ENCODE measurements at places on chromosomes 7 and 10. TPM values are rescaled to one million over a fixed set of nuclear protein-coding genes. Genes with fewer than 3 reads are reported as not detected.
A peak's percentile ranks its signal among the peaks of the same experiment; 100 is the strongest.

Gene ANKRD1
- 10.8 TPM for total RNA-seq

Gene DUSP5
- total RNA-seq = 42.1 TPM

Gene LRRN3
- total RNA-seq = 15.2 TPM

Gene CYP2C19
- total RNA-seq = not detected

DNA sequence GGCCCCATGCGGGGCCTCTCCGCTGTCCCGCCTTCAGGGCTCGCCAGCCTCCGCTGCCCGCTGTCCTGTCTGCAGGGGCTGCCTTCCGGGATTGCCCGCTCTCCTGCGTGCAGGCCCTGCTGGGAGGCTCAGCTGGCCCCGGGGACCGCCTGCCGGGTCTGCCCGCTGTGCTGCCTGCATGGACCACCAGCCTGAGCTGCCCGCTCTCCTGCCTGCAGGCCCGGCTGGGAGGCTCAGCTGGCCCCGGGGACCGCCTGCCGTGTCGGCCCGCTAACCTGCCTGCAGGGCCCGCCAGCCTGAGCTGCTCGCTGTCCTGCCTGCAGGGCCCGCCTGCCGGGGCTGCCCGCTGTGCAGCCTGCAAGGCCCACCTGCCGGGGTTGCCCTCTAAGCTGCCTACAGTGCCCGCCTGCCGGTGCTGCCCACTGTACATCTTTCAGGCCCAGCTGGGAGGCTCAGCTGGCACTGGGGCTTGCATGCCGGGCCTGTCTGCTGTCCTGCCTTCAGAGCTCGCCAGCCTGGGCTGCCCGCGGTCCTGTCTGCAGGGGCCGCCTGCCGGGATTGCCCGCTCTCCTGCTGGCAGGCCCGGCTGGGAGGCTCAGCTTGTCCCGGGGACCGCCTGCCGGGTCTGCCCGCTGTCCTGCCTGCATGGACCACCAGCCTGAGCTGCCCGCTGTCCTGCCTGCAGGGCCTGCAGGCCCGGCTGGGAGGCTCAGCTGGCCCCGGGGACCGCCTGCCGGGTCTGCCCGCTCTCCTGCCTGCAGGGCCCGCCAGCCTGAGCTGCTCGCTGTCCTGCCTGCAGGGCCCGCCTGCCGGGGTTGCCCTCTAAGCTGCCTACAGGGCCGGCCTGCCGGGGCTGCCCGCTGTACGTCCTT lies 165.1 kb downstream of the GLRX3 start:
- no peaks in the 10 kb centered on the region for H3K4me1 ChIP-seq
- no peak for DNase-seq
- H3K27ac ChIP-seq = no peak overlapping the region
- peak overlapping the region; percentile 26 for H3K4me3 ChIP-seq
- H3K27me3 ChIP-seq = no peaks in the 10 kb centered on the region

DNA sequence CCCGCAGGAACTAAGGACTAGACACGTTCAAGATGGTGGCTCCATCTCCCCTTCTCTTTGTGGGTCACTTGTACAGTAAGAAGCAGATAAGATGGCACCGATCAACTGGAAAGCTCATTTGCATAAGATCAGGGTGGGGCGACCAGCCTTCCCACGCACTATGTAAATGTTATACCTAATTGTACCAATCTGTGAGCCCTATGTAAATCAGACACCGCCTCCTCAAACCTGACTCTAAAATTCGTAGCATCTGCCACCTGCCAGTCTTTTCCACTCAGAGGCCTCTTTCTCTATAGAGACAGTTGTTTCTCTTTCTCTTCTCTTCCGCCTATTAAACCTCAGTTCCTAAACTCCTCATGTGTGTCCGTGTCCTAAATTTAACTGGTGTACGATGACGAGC lies 324.5 kb downstream of the PHF14 start:
- H3K27ac ChIP-seq = no peak overlapping the region
- no peak for DNase-seq
- H3K4me3 ChIP-seq = no peak overlapping the region
- no peaks in the 10 kb centered on the region for H3K27me3 ChIP-seq

DNA sequence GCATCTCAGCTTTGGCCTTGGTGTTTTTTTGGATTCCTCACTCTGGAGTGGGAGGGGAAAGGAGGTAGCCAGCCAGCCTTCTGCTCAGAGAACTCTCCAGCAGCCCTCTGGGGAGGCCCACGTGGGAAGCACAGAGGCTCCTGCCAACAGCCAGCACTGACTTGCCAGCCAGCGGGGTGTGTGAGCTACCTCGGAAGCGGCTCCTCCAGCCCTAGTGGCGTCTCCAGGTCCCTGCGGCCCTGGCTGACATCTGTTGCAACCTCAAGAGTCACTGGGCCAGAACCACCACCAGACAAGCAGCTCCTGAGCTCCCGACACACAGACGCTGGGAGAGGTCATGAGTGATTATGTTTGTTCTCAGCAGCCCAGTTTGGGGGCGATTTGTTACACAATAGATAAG lies 180.2 kb upstream of the FZD8 start:
- H3K4me3 ChIP-seq = no peak overlapping the region
- H3K4me1 ChIP-seq = no peaks in the 10 kb centered on the region
- DNase-seq = peak; percentile 54
- no peak overlapping the region for H3K27ac ChIP-seq
- H3K36me3 ChIP-seq = no peaks in the 10 kb centered on the region
- peaks cover 3% of the 10 kb centered on the region for H3K27me3 ChIP-seq

DNA sequence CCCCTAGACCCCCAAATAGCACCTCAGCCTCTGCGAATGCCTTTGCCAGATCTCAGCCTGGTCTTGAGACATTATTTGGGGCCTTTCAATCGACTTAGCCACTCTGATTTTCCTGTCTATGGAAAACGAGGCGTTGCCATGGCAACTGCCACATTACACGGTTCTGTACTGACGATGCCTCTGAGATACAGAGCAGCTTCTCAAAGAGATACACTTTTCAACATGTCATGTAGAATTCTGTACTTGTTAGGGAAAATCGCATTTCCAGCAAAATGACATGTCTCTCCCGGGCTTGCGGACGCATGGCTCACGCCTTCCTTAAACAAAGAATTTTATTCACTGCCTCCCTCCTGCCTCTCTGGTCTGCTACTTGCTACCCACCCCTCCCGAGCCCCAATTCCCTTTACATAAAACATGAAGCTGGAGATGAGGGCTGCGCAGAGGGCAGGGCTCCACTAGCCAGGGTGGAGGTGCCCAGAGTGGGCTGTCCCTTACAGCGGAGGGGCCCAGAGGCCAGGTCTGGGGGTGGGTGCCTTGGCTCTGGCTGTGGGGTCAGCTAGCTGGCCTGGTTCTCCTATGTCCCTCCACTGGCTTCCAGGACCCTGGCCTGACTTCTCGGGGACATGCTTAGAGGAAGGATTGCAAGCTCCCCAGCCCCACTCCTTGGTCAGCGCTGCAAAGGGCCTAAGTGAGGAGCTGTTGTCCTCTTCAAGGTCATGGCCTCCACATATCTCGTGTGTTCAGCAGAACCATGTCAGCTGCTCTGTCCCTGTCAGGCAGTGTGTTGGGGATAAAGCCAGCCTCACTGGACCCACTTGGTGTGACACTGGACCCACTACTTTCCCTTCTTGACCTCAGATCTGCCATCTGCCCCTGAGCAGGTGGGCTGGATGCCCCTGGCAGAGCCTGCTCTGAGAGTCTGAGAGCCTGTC lies 342.5 kb downstream of the RPS24 start:
- no peak for DNase-seq
- H3K27ac ChIP-seq = no peak overlapping the region
- H3K36me3 ChIP-seq = no peaks in the 10 kb centered on the region
- peaks cover 64% of the 10 kb centered on the region for H3K27me3 ChIP-seq
- H3K4me3 ChIP-seq = no peak overlapping the region

GRCh38 chr10:22466763-22467334 lies 121.6 kb downstream of the SPAG6 start:
- DNase-seq = no peak
- no peak overlapping the region for H3K27ac ChIP-seq
- peaks cover 26% of the 10 kb centered on the region for H3K27me3 ChIP-seq
- no peaks in the 10 kb centered on the region for H3K36me3 ChIP-seq
- H3K4me3 ChIP-seq = no peak overlapping the region
- no peaks in the 10 kb centered on the region for H3K4me1 ChIP-seq

- H3K4me1 ChIP-seq = no peaks in the 10 kb centered on the region
- peak; percentile 4 for DNase-seq
- H3K36me3 ChIP-seq = no peaks in the 10 kb centered on the region
- no peak overlapping the region for H3K27ac ChIP-seq
These were observed 95.1 kb upstream of the LRGUK start for GRCh38 chr7:134031835-134032617.

Measured in IMR-90 (cell line).